Nucleus accumbens (tissue), 56 donors: ENCODE measurements at places on chromosomes 16 and 17.

DNA sequence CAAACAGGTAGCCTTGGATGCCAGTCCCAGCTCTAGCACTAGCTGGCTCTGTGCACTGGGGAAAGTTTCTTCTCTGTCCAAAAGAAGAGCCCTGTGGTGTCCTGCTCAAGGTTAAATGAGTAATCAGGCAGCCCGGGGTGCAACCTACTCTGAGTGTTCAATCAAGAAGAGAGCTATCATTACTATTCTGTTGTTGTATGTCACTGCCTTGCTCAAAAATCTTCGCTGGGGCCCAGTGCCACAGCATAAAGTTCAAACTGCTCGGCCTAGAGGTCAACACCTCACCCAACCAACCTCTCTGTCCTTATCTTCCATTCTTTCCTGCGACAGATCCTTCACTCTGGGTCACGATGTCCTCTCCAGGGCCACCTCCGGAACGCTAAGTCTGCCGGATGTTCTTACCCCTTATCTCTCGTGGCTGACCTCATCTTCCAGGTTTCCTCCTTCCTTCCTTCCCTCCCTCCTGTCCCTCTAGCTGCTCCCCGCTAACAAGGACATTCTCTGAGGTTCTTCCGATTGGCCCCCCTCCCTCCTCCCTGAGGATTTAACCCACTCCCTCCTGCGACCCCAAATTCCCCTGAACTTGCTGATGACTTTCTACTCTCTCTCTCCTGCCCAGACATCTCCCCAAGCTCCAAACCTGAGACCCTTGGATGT, 4.4 kb downstream of the FDXR start:
- no peak for DNase-seq

DNA sequence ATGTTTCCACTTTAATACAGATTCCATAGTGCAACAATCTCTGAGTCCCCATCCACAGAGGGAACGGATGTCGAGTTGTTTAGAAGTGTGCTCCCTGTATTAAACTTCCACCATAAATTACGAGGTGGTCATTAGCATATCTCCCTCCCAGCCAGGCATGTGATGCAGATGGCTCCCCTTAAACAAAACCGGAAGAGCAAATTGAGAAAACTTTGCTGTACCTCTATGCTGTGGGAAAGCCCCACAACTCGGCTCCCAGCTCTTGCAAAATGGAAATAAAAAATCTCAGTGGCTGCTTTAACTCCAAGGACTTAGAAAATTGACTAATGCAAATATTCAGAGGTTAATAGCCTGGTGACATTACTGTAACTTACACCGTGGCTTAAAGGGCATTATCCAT, 290.9 kb downstream of the MAF start:
- no peak for DNase-seq

GRCh38 chr17:2023692-2024571, 1.2 kb downstream of the RTN4RL1 start:
- no peak for DNase-seq

DNA sequence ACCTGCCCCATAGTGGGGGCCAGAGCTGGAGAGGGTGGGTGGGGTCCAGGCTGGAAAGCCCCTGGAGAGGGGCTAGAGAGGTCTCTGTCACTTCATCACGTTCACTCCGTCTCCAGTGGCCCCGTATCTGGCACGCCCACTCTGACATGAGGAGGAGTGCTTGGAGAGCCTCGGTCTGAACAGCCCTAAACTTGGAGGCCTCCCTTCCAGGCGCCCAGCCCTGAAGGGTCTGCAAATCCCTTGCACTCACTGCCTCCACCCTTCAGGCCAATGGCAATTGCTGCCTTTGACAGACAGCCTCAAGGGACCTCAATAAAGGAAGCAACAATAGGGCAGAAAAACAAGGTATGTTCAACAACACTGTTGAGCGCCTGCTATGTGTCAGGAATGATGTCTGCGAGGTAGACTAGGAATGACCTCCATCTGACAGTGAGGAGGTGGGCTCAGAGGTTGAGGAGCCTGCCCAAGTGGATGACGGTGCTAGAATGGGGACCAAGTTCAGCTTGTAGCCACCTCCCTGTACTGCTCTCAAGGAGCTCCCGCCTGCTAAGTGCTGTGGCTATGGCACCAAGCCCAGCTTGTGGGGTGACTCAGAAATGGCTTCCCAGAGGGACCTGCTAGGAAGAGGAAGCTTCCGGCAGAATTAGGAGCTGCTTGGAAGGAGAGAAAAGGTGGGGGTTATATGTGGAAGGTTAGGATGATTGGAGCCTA, 2.9 kb upstream of the EPX start:
- DNase-seq = no peak

- DNase-seq = no peak
Observed at GRCh38 chr16:89708481-89708931, 7.0 kb upstream of the SPATA2L start.

DNA sequence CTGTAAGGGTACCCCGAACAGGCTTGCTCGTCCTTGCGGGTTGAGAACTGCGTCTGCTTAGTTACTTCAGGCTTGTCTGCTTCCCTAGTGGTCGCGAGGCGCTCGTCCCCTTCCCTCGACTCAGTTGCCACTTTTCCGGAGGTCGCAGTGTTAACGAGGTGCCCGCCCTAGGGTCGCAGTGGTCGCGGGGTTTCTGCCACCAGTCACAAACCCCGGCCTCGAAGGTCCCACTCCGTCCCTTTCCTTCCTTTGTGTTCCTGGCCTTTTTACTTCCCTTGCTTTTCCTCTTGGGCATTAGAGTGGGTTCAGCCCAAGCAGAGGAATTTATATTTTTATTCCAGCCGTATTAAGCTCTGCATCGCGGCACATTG, 299 bp downstream of the NUP85 start:
- no peak for DNase-seq

DNA sequence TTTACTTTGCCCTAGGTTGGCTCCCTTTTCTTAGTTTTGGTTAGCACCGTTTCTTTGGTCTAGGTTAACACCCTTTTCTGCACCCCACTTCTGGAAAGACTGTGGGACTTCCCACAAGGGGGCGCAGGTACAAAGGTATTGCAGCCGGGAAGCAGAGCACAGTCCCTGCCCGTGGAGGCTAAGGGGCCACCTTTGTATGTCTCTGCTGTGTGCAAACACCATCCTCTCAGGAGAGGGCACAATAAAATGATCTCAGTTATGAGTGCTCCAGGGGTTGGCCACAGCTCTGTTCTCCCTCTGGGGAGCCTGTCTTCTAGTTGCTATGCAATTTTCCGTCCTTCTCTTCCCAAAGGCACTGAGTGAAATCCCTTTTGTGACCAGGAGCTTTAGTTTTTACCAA, 28.4 kb upstream of the TMC5 start:
- DNase-seq = peak; percentile 35

- DNase-seq = no peak
Observed at GRCh38 chr16:85555719-85556455, 57.2 kb upstream of the GSE1 start.

- no peak for DNase-seq
Observed at GRCh38 chr16:29737713-29738112, 8.1 kb downstream of the C16orf54 start.

- DNase-seq = no peak
Observed at GRCh38 chr17:69254187-69254586, 25.6 kb upstream of the ABCA10 start.

- DNase-seq = no peak
Observed at GRCh38 chr16:71734511-71734910, 10.0 kb upstream of the PHLPP2 start.

GRCh38 chr17:49659661-49660382, 18.1 kb downstream of the SPOP start:
- no peak for DNase-seq

DNA sequence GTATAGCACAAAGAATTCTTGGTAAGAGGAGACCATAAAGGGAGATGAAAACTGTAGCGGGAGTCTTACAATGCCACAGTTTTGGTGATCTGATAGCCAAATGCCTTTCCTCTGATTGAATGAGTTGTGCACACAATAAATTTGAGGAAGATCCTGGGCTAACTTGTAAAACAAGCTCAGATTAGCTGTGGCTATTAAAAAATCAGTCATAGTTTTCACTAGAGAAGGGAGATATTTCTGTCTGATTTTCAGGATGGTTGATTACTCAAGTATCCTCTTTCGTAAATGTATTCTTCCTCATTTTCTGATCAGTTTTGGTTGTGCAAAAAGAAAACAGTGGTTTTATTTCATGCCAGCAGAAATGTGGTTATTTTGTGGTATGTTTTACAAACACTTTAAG, 9.1 kb upstream of the METTL9 start:
- no peak for DNase-seq

DNA sequence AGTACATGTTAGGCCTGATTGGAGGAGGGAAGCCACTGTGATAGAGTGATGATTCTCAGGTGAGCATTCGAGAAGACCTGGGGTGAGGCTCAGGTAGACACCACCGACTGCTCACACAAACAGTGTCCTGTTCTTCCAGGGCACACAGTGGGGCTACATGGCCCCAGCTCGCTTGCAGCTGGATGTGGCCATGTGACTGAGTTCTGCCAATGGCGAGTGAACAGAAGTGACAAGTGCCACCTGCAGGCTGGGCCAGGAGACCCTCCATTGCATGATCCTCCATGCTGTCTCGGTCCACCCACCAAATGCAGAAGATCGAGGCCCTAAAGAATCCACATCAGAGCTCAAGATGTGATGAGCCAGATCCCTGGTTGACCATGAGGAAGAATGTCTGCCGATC, 6.2 kb downstream of the CES5A start:
- DNase-seq = no peak

- no peak for DNase-seq
Observed at GRCh38 chr17:78828470-78829185, 12.0 kb downstream of the USP36 start.

DNA sequence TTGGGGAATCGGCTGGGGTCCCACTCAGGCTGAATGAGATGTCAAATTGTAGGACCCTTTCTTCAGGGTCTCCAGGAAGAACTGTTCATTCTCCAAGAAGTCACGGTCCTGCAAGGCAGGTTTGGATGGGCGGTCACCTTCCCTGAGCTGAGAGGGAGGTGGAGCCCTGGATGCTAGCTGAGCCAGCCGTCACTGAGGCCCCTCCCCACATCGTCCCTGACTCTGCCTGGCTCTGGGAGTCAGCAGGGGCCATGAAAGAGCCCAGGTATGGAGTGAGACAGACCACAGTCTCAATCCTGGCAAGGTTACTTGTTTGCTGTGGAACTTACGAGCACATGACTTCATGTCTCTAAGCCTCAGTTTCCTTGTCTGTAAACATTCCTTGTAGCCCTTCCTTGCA, 6.0 kb upstream of the MRPL38 start:
- DNase-seq = no peak

DNA sequence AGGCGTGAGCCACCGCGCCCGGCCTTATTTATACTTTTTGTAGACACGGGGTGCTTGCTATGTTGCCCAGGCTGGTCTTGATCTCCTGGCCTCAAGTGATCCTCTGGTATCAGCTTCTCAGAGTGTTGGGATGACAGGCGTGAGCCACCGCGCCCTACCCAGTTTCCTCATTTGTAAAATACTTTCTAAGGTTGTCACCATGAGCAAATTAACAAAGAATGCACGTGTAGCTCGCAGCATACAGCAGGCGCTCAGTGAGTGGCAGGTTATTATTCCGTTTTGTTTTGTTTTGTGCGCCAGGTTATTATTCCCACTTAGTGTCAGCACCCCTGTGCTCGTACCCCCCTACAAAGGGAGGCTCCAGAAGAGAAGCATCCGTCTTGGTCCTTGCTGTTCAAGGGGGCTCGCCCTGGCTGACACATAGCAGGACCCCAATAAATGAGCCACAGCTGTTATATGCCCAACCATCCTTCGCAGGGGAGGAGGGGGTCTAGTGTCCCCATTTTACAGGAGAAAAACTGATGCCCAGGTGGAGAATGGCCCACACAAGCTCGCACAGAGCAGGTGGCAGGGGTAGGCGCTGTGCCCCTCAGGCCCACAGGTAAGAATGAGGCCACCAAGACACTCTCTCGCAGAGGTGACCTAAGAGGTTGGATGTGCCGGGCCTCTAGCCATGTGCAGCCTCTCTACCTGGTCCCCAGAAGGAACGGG, 686 bp upstream of the MIEF2 start:
- DNase-seq = no peak

DNA sequence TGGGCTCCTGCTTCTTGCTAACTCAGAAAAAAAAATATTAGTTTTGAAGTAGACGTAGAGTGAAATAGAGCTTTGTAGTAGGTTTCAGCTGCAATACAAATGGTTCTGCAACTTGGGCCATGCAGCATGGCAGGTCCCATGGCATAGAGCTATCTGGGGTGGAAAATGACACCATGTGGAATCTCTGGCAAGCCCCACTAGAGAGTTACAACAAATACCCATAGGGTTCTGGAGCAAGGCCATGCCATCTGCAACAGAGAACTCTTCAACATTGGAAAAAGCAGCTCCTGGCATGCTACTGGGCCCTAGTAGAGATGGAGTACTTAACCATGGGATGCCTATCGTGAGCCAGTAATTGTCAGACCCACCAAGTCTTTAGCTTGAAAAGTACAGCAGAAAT, 25.3 kb upstream of the RBBP6 start:
- DNase-seq = no peak

DNA sequence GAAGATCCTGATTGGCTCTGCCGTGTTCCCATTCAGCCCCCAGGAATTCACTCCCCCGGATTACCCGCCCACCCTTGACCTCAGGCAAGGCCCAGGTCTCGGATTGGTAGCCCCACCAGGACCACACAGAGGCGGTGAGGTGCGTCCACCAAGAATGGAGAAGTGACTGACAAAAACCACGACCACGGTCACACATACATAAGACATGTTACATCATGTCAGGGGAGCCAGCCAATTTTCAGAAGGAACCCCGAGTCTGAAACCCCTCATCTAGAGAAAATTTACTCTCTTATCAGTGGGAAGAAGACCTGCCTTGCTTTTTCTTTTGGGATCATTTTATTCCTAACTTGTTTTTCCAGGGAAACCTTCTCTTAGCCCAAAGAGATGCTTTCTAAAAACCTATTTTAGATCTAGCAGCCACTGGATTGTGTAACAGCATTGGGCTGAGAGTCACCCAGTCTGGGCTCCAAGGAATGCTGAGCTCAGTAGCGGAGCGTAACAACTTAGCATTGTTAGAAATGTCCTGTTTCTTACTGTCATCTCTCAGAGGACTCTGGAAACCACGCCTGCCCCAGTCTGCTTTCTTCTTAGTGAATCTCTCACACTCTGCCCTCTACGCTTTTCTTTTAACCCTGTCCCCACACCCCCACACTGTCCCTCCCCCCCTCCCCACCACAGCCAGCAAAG, 164.1 kb downstream of the CMIP start:
- no peak for DNase-seq

- DNase-seq = no peak
Observed at GRCh38 chr16:73106329-73107034, 58.6 kb upstream of the ZFHX3 start.

DNA sequence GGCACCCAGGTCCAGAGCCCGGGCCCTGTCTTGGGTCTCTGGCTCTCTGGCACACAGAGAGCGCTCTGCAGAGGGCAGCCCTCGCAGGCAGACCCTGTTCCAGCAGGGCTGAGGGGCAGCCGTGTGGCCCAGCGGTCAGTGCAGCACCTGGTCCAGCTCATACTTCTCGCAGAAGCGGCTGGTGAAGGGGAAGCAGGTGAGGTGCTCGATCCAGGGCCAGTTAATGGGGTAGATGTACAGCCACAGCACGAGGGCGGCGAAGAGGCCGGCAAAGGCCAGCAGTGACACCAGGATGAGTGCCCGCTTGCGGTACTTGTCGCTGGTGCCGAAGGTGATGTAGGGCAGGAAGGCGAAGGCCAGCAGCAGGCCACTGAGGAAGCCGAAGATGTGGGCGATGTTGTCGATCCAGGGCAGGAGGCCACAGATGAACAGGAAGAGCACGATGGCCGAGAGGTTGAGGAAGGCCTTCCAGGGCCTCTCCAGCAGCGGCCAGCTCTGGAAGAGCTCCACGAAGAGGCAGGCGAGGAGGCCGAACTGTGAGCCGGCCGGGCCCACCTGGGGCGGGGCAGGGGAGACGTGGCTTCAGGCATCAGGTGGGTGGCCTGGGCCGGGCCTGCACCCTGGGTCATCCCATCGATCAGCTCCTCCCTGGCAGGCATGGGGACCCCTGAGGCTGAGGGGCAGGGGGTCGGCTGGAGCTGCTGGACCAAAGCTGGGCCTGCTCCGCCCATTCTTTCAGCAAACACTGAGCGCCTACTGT, 4.3 kb downstream of the AANAT start:
- DNase-seq = no peak
